ENCODE measurements at places on chromosomes 2 and 18. TPM values are rescaled to one million over a fixed set of nuclear protein-coding genes. Genes with fewer than 3 reads are reported as not detected.
A peak's percentile ranks its signal among the peaks of the same experiment; 100 is the strongest.

DNA sequence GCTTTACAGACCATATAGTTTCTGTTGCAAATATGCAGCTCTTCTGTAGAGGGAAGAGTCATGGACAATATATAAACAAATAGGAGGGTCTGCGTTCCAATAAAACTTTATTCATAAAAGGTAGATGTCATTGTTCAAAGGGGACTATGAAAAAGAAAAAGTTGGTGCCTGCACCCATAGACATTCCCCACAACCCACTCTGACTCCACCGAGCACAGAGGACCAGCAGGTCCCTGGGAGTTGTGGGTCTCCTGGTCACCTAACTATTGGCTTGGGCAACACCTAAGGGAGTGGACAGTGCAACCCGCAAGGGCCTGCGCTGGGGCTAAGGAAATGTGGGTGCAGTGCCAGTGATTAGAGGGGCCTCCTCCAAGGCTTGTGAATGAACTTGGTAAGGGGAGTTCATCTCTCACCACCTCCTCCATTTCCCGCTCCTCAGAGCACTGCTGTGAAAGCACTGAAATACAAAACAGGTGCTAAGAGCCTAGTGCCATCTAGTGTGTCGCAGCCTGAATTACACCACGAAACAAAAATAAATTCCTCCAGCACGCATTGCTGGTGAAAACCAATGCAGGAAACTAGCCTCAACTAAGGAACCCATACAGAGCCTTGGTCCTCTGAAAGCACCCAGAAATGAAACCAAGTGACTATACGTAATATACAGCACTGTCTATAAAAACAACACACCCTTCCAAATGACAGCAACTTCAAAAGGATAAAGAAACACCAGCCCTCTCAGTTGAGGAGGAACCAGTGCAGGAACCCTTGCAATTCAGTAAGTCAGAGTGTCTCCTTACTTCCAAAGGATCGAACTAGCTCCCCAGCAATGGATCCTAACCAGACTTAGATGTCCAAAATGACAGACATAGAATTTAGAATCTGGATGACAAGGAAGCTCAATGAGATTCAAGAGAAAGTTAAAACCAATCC, 166.6 kb downstream of the RNF144A start:
- DNase-seq, result no peak

DNA sequence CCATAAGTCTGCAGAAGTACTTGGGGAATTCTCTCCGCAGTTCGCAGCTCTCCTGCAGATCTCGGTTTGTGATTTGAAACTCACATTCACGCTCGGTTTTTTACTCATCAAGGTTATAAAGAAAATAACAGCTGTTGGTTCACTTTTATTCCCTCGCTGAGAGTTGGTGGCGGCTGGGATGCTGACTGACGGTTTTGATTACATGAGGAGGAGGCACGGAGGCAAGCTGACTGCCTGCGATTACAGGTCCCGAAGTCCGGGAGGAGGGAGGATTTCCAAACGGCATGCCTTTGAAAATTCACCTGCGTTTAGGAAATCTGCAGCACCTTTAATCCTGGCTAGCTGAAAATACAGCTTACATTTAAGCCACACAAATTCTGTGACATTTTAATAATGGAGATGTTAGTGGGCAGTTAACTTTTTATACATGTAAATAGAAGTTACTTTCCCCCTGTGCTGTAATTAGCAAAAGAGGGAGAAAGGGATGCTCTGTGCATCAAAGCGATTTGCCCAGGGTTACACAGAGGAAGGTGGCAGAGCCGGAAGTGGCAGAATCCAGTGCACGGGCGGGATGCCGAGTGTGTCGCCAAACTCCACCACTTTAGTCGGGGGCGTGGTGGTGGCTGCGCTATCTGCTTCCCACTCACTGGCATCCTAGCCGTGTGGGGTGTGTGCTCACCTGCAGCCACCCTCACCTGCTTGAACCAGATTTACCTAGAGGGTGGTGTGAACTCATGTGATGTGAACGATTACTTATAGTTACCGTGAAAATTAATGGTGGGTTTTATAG, 14.7 kb downstream of the AGAP1 start:
- DNase-seq, result no peak

GRCh38 chr2:104863468-104864279, 9.8 kb downstream of the POU3F3 start:
- DNase-seq, result no peak

DNA sequence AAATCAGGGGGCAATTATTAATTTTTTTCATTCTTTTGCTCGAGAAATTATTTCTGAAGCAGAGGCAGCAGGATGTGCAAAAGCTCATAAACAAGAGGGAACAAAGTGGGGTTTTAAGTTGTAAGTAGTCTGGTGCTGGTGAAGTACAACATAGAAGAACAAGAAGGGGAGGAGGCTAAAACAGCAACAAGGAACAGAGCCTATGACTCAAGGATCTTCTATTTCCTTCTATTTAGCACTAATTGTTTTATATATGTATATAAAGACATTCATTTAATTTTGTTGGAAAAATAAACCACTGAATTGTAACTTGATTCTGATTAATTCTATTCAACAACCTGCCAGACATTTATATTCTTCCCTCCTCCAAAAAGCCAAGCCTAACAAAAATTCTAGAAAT, 35.0 kb downstream of the YES1 start:
- DNase-seq, result no peak

DNA sequence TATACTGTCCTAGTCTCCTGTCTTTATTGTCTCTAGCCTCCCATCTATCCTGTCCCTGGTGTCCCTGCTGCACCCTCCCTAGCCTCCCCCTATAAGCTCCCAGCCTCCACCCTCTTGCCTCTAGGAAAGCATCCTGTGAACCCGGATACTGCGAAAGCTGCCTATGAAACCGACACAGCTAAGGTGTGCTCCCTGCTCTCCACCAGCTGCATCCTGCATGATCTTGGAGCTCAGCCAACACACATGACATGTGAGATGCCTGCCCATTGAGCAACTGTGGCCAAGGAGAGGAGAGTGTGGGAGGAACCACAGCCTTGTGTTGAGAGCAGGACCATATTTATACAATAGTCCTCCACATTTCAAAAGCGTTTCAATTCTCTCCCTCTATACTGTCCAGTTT, 187.1 kb downstream of the ZBTB7C start:
- peak; percentile 88 for DNase-seq

- DNase-seq, result no peak
Measured at GRCh38 chr2:209613649-209614305, 157.9 kb upstream of the UNC80 start.

GRCh38 chr2:72993147-72993932, 76.0 kb downstream of the EMX1 start:
- peak; percentile 43 for DNase-seq

DNA sequence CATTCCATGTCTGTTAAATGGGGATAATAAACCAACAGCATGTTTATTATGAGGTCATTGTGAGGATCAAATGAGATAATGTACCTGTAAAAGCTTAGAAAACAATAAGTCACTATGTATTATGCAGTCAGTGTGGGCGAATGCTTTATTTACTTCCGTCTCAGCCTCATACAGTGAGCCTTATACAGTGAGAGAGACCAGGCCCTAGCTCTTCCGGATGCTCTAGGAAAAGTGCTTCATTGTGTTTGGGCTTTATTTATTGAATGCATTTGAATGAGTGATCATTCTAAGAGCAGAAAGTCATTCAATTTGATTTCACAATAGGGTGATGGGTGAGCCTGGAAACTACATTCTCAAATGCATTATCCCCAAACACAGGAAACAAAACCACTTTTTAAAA, 603.9 kb upstream of the FANCL start:
- DNase-seq, result no peak

DNA sequence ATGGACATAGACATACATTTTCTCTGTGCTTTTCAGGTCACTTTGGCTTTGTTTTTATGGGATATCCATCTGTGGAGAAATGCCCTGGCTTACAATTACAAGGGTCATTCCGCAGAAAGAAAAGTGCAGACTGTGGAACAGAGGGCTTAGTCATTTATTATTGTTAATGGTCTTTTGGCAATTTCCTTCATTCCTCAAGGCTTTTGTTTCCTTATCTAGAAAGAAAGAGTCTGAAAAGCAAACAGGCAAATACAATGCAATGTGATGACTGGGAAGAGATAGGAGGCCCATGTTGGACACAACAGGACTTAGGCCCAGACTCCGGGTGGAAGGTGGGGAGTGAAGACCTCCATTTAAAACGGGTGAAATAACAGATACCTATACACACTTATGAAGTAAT, 129.5 kb upstream of the CAVIN2 start:
- peak; percentile 42 for DNase-seq

DNA sequence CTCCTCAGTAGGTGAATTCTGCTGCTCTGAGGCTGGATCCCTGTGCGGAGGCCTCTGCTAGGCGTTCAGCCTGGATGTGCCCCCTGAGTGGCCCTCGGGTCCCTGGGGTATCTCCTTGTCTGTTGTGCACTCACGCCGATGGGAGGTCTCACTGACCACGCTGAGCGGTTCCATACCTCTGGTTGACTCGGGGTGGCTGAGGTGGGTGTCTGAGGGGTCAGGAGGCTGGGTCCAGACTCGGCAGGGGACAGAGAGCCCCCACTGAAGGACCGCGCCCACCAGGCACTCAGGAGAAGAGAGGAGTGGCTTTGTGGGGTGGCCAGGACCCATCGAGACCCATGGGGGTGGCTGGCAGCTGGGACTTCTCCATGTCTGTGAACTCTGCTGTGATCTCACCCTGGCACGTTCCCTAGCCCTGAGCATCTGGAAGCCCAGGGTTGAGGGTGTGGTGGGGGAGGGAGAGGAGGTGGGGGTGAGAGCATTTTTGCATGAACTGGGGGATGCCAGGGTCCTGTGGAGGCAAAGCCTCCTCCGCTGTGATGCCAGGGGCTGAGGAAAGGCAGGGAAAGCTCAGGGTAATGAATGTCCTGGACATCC, 53.7 kb downstream of the TWIST2 start:
- DNase-seq, result no peak

GRCh38 chr18:37409878-37410277, 155.7 kb downstream of the CELF4 start:
- no peak for DNase-seq

DNA sequence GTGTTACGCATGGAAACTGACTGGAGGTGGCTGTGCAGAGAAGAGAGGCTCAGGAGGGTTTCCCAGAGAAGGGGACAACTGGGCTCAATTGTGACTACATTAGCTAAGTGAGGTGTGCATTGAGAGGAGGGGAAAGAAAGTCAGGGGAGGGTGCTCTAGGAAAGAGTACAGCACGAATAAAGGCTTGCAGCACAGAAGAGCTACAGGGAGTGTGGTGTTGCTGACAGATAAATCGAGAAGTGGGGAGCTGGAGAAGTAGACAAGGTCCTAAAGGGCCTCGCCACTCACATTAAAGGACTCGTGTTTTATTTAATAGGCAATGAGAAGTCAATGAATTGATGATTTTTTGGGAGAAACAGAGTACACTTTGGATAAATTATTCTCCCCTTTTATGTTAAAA, 65.7 kb upstream of the CTAGE1 start:
- DNase-seq, result no peak

- DNase-seq, result no peak
Measured at GRCh38 chr2:45726188-45726587, 74.7 kb downstream of the PRKCE start.

- peak; percentile 56 for DNase-seq
Measured at GRCh38 chr2:144834998-144835633, 315.2 kb upstream of the ZEB2 start.

DNA sequence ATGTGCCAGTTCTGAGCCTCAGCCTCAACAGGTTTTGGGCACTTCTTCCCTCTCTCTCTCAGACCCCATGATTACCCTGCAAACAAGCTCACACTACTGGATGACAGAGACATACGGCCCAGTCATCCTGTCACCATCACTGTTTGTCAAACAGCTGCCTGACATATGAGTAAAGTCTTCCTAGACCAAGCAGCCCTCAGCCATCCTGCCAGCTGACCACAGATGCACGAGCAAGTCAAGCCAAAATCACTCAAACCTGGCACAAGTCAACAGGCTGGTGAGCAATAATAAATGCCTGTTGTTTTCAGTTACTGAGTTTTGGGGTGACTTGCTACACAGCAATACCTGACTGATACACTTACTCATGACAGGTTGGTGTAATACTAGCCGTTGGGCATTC, 75.5 kb upstream of the KLF7 start:
- peak; percentile 90 for DNase-seq

DNA sequence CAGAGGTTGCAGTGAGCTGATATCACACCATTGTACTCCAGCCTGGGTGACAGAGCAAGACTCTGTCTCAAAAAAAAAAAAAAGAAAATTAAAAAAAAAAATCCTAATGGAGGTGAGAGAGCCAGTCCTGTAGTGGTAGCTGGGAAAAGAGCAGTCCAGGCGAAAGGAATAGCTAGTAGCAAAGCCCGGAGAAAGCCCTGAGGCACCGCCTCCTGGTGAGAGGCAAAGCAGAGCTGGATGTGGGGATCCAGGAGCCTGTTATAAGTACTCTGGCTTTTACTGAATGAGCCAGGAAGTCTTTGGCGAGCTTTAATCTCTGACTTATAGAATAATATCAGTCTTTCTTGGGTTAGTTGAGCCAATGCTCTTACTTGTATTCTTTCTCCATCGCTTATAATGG, 6.6 kb upstream of the KLHL23 start:
- DNase-seq, result no peak

- no peak for DNase-seq
Measured at GRCh38 chr2:9832586-9832985, 10.7 kb upstream of the TAF1B start.

GRCh38 chr2:173354073-173354581, 545 bp upstream of the CDCA7 start:
- DNase-seq, result no peak

GRCh38 chr2:9263428-9263827, 56.8 kb downstream of the ASAP2 start:
- DNase-seq, result no peak

GRCh38 chr2:136920652-136921333, 155.4 kb downstream of the THSD7B start:
- no peak for DNase-seq

Gene PLCL1
- 2.5 TPM for total RNA-seq

Gene CDH7
- total RNA-seq, result 0.10 TPM

Gene MOGAT1
- total RNA-seq, result not detected

Gene PLGLB1
- total RNA-seq, result 2.5 TPM

Gene RFTN2
- 6.2 TPM for total RNA-seq

Gene SLC23A3
- not detected for total RNA-seq

Gene C18orf54
- 3.0 TPM for total RNA-seq

Gene MARCO
- total RNA-seq, result not detected

Gene ANKRD30B
- 1.6 TPM for total RNA-seq

Gene EFHD1
- total RNA-seq, result not detected

Gene ASPRV1
- total RNA-seq, result 0.80 TPM

Gene HJURP
- total RNA-seq, result 1.4 TPM

Gene CDCA7
- 0.16 TPM for total RNA-seq

Gene IL36B
- total RNA-seq, result not detected

Gene ZNF892
- total RNA-seq, result 4.5 TPM

Gene EMX1
- not detected for total RNA-seq

Gene ACTR1B
- 87.4 TPM for total RNA-seq

All from myocyte (in vitro differentiated cells).